ENCODE measurements at places on chromosomes 7 and 10.

- DNase-seq: no peak
These were observed 212.5 kb upstream of the HDAC9 start for GRCh38 chr7:18283045-18283444.

DNA sequence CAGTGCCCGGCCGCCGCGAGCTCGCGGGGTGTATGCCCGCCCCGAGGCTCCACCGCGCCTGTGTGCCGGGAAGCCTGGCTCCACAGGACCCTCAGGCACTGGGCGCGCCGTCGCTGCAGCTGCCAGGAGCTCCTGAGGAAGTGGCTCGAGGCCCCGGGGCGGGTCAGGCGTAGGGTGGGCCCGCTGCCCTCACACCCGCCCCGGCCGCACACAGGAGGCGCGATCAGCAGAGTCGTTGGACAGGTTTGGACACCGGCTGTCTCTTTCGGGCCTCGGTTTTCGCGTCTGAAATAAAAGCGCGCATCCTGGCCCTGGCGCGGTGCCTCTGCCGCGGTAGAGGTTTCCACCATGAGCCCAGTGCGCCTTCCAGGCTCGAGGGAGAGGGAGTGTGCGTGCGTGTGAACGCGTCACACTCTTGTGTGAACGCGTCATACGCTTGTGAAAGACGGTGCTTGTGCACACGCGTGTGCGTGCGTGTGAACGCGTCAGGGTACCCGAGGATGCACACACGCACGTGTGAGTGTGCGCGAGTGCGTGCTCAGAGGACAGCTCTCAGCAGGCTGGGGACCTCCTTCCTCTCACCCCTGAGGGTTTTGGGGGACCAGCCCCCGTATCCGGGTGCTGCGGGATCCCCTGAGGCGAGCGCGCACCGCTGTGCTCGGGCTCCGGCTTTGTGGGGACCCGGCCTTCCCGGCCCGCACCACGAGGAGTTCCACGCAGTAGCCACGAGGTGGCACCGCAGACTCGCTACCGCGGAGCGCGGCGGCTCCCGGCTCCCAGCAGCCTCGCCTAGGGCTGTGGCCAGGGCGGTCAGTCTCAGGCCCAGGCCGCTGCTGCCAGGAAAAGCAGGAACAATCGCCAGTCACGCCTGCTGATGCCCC, 83.8 kb downstream of the BMS1 start:
- DNase-seq: peak; percentile 18

DNA sequence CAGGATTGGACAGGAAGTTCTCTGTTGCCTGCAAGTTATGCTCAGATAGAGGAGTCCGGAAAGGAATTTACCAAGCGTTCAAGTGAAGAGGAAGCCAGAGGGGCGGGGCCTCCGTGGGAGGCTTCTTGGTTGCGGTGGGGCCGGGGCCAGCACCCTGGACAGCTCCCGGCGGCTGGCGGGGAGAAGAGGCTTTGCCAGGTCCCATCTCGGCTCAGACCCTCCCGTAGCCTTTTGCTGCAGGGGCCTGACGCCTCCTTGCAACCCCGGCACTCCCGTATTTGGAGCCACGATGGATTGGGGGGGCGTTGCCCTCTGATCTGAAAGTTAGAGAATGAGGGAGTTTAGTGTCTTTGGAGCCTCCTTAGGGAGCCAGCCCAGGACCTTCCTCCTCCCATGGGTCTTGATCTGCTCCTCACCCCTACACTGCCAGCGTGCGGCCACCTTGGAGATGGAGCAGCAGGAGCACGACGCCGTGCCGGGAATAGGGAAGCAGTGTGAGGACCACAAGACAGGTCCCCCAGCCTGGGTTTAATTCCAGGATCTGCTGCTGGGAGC, 3.1 kb upstream of the SLC18A3 start:
- DNase-seq: peak; percentile 34

- no peak for DNase-seq
These were observed 95.6 kb downstream of the CD36 start for GRCh38 chr7:80734011-80734410.

- peak; percentile 76 for DNase-seq
These were observed 1.8 kb downstream of the SMURF1 start for GRCh38 chr7:99141841-99142726.
